Activated naive CD4-positive, alpha-beta T cell treated with anti-CD3 and anti-CD28 coated beads for 36 hours (primary cell): ENCODE measurements at places on chromosomes 1 and 21. TPM values are rescaled to one million over a fixed set of nuclear protein-coding genes. Genes with fewer than 3 reads are reported as not detected.

ZNF648 gene
- total RNA-seq = not detected

DNA sequence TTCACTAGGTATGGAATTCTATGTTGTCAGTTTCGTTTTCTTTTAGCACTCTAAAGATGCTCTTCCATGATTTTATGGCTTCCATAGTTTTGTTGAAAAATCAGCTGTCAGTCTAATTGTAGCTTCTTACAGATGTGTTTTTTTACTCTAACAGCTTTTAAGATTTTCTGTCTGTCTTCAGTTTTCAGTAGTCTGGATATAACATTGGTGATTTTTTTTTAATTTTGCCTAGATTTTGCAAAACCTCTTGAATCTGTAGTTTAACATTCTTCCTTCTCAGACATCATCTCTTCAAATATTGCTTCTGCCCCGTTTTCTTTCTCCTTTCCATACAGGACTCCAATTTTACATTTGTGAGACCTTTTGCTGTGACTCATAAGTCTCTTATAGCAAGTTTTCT is 17.9 kb upstream of the DYRK1A start:
- DNase-seq = no peak

DNA sequence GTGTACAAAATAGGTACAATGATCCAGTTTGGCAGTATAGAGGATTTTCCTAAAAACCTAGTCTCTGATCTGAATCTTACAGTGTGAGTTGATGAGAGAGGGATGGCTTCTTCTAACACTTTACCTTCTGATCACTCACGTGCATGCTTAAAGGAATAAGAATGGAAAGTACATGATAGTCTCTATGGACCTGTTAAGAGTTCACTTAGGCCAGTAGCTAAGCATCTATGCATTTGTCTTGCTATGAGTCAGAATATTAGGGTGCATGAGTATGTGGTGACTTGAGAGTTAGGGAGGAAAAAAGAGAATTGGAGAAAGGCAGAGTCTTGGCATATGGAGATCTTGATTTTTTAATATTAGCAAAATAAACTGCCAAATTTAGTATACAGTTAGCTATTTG is 206.3 kb downstream of the COL11A1 start:
- no peak for DNase-seq

DNA sequence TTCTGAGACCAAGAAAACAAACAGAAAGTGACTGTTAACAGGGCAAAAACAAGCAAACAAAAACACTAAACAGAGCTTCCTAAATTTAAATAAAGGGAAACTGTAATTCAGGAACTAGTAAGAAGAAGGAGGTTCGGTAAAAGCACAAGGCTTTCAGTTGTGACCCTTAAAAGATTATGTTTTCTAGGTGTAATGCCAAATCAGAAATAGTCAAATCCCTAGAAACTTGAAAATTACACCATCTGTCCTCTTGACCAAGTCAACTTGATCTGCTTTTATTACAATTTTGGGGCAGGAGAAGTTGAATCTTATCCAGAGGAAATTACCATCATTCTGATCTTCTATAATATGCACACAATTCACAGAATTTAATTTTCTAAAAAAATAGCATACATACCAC is 754.0 kb upstream of the ADGRL4 start:
- no peak for DNase-seq

- no peak for DNase-seq
These were observed 497.8 kb downstream of the TTLL7 start for GRCh38 chr1:83500987-83501591.

- DNase-seq = no peak
These were observed 68.9 kb downstream of the LRIG2 start for GRCh38 chr1:113141650-113142473.

GRCh38 chr1:91754816-91755580 is 131.0 kb downstream of the TGFBR3 start:
- no peak for DNase-seq

HES4 gene
- 4.7 TPM for total RNA-seq

- no peak for DNase-seq
These were observed 289.9 kb downstream of the DPYD start for GRCh38 chr1:97630948-97631347.

GRCh38 chr1:76543495-76543894 is 323.8 kb upstream of the ST6GALNAC5 start:
- DNase-seq = no peak

DNA sequence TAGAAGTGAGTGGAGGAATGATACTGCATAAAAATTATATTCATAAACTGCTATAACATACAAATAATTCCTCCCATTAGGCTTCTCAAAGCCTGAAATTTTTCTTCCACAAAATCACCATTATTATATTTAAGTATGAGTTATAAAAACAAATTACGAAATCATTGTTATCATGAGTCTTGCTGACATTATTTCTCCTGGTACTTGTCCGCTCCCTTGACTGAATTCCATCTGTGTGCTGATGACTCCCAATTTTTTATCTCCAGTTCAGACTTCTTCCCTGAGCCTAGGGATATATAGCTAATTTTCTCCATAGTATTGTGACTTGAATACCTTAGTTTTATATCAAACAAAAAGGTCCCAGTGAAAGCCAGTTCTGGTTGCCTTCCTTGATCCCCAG is 268.2 kb downstream of the HMCN1 start:
- no peak for DNase-seq

GRCh38 chr1:24089743-24090555 is 22.0 kb downstream of the MYOM3 start:
- DNase-seq = no peak

GRCh38 chr1:56506951-56507491 is 72.3 kb downstream of the PLPP3 start:
- DNase-seq = no peak

DNA sequence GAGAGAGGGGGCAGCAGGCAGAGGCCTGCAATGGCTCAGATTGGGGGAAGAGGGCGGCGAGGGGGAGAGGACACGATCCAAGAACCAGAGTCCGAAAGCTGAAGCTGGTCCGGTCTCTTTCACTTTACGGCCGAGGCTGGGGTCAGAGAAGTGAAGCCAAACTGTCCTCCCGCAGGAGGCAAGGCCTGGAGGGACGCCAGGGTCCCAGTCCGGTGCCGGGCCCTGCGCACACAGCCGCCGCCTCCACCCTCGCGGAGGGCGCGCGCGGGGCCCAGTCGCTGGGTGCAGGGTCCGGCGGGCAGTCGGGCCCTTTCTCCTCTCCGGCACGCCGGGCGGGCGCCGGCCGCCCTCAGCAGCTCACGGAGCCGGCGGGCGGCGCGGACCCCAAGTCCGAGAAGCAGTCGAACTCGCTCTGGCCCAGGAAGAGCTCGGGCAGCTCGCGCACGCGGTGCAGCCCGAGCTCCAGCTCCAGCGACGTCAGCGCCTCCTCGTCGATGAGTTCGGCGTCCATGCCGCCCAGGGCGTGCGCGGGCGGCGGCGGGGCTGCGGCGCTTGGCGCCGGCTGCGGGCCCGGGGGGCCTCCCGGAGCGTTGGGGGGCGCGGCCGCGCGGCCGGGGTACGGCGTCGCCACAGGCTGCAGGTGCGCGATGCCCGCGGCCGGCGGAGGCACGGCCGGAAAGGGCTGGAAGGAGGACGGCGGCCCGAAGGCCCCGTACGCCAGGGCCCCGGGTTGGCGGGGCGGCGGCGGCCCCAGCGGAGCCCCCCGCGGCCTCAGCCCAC is 749 bp downstream of the CITED4 start:
- peak; percentile 41 for DNase-seq

DNA sequence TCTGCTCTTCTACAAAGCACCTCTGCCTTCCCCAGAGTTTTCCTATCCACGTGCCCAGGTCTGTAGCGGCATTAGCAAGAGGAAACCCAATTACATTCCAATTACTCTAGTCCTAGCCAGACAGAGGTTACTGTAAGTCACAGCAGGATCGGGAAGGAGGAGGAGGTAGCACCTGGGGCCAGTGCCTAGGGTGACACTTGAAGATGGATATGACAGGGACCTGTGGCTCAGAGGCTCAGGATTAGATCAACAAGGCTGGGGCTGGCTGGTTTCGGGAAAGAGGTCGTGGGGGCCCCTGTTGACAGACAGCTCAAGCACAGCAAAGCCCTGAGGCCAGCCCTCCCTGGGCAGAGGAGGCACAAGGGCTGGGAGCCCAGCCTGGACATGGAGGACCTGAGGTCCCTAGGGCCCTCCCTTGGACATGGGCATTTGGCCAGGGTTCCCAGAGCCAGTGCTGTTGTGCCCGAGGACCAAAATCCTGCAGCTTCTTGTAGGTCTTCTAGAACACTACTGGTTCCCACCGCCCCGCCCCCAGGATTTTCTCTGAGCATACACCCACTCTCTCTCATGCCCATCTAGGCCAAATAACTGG is 3.0 kb upstream of the HCRTR1 start:
- no peak for DNase-seq

DNA sequence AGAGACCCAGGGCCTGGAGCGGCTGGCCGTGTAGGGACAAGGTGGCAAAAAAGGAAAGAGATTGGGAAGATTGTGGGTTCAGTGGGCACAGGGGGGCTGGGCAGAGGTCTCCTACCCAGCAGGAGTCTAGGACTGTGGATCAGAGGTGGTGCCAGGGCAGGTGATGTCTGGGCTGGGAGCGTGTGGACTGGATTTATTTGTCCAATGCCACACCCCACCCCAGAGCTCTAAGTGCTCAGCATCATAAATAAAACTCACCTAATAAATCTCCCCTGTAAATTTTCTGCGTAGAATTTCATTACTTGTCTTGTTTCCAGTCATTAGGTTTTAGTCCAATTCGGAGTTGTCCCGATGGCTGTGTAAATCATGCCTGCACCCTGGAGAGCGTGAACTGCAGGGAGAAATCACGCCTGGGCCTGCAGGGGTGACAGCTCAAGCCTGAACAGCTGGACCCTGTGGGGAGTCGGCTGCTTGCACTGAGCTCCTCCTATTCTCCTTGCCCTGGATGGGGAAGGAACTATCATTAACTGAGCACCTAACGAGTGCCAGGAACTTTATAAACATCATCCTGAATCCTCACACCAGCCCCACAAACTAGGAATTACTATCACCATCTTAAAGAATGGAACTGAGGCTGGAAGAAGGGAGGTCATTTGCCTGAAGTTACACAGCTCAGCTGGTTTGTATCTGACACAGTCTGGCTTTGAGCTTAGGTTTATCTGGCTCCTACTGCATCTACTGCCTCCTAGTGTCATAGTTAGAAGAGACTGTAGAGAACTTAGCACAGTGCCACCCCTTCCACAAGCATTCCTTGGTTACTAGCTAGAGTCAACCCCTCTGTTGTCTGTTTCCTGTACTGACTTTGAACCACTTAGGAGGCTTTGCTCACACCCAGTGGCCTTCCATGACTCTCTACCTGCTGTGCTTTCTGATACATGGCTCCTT is 25.0 kb upstream of the POU3F1 start:
- no peak for DNase-seq

AMY2B gene
- 4.1 TPM for total RNA-seq

DNA sequence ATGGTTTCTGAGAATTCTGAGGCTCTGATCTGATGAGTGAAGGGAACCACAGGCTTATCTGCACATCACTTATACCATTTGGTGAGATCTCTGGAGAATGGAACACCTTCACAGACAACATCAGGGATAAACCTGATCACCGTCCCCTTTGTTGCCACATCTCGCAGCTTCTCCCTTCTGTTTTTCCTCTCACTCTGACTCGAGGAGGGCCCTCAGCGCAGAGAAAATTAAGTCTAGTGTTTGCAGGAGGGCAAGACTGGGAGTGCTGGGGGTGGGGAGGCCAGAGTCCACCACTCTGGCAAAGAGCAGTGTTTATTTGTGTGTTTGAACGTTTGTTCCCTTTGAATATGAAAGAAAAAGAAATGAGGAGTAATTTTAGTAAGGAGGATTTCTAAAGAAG is 29.0 kb upstream of the BATF3 start:
- no peak for DNase-seq

DNA sequence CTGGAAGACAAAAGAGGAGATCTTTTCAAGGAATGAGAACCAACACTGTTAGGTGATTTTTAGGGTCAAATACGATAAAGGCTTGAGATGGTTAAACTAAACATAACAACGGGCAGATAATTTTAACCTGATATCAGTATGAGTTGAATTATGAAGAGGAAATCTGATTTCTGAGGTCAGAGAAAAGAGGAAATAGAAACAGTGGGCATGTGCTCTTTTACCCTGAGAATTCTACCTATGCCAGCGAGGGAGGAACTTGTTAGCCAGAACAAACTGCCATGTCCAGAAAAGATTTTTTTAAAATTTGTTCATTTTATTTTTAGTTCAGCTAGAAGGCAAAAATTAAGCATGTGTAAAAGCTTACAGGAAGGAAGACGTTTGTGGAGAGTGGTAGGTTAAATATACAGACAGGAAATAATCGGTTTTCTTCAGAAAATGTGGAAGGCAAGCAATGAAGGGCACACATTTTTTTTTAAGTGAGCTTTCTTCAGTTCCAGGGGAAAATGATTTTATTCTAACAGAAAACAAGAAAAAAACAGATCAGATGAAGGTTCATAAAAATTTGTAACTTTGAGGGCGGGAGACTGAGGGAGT is 1745.3 kb downstream of the MRPL39 start:
- no peak for DNase-seq

GRCh38 chr1:17191990-17192242 is 13.0 kb upstream of the PADI1 start:
- DNase-seq = no peak

GRCh38 chr1:223242382-223242955 is 99.4 kb upstream of the TLR5 start:
- no peak for DNase-seq

- DNase-seq = peak; percentile 28
These were observed 18.1 kb downstream of the KNCN start for GRCh38 chr1:46533179-46533864.

DNA sequence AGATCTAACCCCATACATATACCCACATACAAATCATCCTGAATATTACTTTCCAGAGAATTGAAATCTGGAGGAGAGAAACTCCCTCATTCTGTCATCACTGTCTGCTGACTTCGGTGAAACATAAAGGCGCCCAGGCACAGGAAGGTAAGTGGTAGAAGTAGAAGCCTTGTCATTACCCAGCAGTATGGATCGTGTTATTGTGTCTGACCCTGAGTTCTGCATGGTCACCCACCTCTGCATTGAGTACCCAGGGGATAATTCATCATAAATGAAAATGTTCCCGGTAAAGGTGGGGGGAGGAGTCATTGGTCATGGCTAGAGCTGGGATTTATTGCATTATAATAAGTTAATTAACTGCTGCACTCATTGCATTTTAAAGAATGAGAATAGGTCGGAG is 342.6 kb upstream of the PKN2 start:
- DNase-seq = no peak

TNNT2 gene
- not detected for total RNA-seq

- DNase-seq = peak; percentile 50
These were observed 37.2 kb downstream of the WNT4 start for GRCh38 chr1:22105611-22106207.

GRCh38 chr21:33254766-33255165 is 11.4 kb upstream of the IL10RB start:
- no peak for DNase-seq

GRCh38 chr1:184597650-184598357 is 156.9 kb downstream of the EDEM3 start:
- DNase-seq = no peak

CFH gene
- not detected for total RNA-seq

- no peak for DNase-seq
These were observed 42.0 kb downstream of the ADSS2 start for GRCh38 chr1:244409701-244410100.

ZBTB37 gene
- total RNA-seq = 8.1 TPM
